ENCODE measurements at places on chromosomes 1 and 21.

GRCh38 chr21:42022091-42022430 lies 11.9 kb upstream of the ZBTB21 start:
- DNase-seq: no peak

- DNase-seq: no peak
Measured at GRCh38 chr1:228697207-228698016, 37.9 kb upstream of the RHOU start.

- no peak for DNase-seq
Measured at GRCh38 chr1:204418174-204419063, 6.8 kb upstream of the PPP1R15B start.

DNA sequence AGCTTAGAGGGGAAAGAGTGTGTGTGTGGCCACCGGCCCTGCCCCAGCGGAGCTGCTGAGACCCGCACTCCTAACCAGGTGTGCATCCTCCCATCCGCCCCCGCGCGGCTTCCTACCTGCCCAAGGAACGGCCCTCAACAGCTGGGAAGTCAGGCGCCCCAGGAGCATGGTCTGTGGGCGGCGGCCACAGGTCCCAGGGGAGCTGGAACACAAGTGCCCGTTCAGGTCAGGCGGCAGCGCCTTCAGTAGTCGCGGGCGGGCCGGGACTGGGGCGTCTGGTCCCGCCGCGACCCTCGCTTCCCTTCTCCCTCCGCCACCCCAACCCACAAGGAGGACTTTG lies 448 bp downstream of the AURKAIP1 start:
- DNase-seq: no peak

- no peak for DNase-seq
Measured at GRCh38 chr1:195530961-195531360, 1077.3 kb downstream of the KCNT2 start.

- DNase-seq: no peak
Measured at GRCh38 chr21:41659791-41660560, 106.9 kb downstream of the RIPK4 start.
